Naive B cell (primary cell): ENCODE measurements at places on chromosomes 4 and X. TPM values are rescaled to one million over a fixed set of nuclear protein-coding genes. Genes with fewer than 3 reads are reported as not detected.

DNA sequence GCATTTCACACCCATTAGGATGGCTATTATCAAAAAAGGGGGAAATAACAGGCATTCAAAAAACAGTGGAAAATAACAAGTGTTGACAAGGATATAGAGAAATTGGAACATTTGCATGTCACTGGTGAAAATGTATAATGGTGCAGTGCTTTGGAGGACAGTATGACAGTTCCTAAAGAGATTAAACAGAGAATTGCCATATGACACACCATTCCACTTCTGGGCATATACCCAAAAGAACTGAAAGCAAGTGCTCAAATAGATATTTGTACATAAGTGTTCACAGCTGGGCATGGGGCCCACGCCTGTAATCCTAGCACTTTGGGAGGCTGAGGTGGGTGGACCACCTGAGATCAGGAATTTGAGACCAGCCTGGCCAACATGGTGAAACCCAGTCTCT lies 348.1 kb downstream of the NR3C2 start:
- no peak for DNase-seq

Gene HTR2C
- not detected for polyA plus RNA-seq

Gene TMEM156
- polyA plus RNA-seq: 212 TPM

Gene DMP1
- not detected for polyA plus RNA-seq

- DNase-seq: no peak
Measured at GRCh38 chr4:126087101-126087500, 772.3 kb downstream of the FAT4 start.

Gene IQCM
- not detected for polyA plus RNA-seq

- no peak for DNase-seq
Measured at GRCh38 chrX:11952176-11952720, 186.0 kb upstream of the FRMPD4 start.

GRCh38 chr4:148874331-148874730 lies 432.1 kb upstream of the NR3C2 start:
- DNase-seq: no peak

Gene DDX53
- not detected for polyA plus RNA-seq

Gene KLB
- 0.13 TPM for polyA plus RNA-seq

Gene TLR3
- polyA plus RNA-seq: not detected

DNA sequence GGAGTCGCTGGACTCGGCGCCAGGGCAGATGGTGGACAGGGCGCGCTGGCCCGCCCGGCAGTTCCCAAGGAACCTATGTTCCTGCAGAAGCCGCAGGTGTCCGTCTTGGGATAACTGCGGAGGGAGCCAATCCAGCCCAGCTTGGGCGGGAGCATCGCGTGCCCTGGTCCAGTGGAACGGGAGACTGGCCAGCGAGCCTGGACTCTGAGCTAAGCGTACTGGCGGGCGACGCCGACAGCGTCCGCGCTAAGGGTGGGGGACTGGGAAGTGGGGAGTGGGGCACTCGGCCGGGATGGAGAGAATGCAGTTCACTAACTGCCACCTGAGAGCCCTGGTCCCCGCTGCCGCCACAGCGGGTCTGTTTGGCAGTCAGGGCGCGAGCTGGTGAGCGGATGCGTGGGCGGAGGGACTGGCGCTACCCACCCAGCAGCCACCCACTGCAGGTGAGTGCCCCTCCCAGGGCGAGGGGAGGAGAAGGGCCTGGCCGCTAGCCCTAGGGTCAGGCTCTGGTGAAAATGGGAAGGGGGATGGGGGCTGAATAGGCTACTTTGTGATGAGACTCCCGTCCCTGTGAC lies 1.3 kb upstream of the MAMLD1 start:
- DNase-seq: peak; percentile 37

Gene NPNT
- polyA plus RNA-seq: not detected

- no peak for DNase-seq
Measured at GRCh38 chrX:96098471-96098870, 586.2 kb upstream of the DIAPH2 start.

Gene RASSF6
- 0.52 TPM for polyA plus RNA-seq

- no peak for DNase-seq
Measured at GRCh38 chr4:79864500-79865200, 208.4 kb downstream of the ANTXR2 start.

DNA sequence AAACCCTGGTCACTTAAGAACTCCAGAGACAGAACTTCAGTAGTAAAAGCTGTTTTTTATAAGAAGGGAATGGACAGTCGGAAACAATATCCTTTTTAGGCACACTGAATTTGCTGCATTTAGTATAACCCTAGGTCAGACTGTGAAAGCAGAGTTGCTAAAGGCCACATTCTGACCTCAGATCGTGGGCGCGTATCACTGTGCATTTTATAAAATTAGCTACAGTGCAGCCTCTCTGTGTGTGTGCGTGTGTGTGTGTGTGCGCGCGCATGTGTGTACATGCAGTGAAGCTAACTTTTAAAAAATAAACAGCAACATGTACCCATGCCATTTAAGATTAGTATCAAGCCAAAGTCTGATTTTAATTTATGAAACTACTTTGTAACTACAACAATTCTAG lies 8.0 kb downstream of the ZNF827 start:
- DNase-seq: no peak

- DNase-seq: no peak
Measured at GRCh38 chrX:20906571-20906970, 467.6 kb upstream of the CNKSR2 start.

Gene DDIT4L
- 0.13 TPM for polyA plus RNA-seq

Gene HS3ST1
- polyA plus RNA-seq: 23.9 TPM

GRCh38 chr4:113398441-113399143 lies 349.1 kb downstream of the ANK2 start:
- DNase-seq: no peak

GRCh38 chrX:80223982-80224579 lies 196.2 kb upstream of the TENT5D start:
- no peak for DNase-seq
